Bladder microvascular endothelial cell (primary cell): ENCODE measurements at places on chromosomes 7 and 10. TPM values are rescaled to one million over a fixed set of nuclear protein-coding genes. Genes with fewer than 3 reads are reported as not detected.

The PRF1 gene
- not detected in 2 replicates for total RNA-seq

The LIPK gene
- total RNA-seq, result not detected in 2 replicates

The ATP5MK gene
- 116 and 140 TPM in 2 replicates for total RNA-seq

The POP7 gene
- 28.6 and 36.8 TPM in 2 replicates for total RNA-seq

The HOXA4 gene
- 0.16 and 0.57 TPM in 2 replicates for total RNA-seq

The MAGI2 gene
- total RNA-seq, result 0.81 and 3.0 TPM in 2 replicates

The NPTX2 gene
- 0.69 and 0.97 TPM in 2 replicates for total RNA-seq

The COL26A1 gene
- total RNA-seq, result 0.13 TPM in 1 of 2 replicates, not detected in the other

The SMKR1 gene
- 0.16 and 0.38 TPM in 2 replicates for total RNA-seq

The KLF14 gene
- total RNA-seq, result not detected in 2 replicates

The NKX6-2 gene
- not detected in 2 replicates for total RNA-seq

The CTBP2 gene
- total RNA-seq, result 84.2 and 160 TPM in 2 replicates

The PBLD gene
- total RNA-seq, result 1.8 and 3.5 TPM in 2 replicates

The PTF1A gene
- total RNA-seq, result not detected in 2 replicates

The IKZF1 gene
- total RNA-seq, result not detected in 2 replicates

The PNLIPRP1 gene
- not detected in 2 replicates for total RNA-seq

The ZNF804B gene
- not detected in 2 replicates for total RNA-seq

The NKX1-2 gene
- not detected in 2 replicates for total RNA-seq

The RET gene
- total RNA-seq, result 0.69 TPM in 1 of 2 replicates, not detected in the other

The HPSE2 gene
- not detected in 2 replicates for total RNA-seq

The IL6 gene
- 0.38 and 2.1 TPM in 2 replicates for total RNA-seq

The SLC13A4 gene
- not detected in 2 replicates for total RNA-seq

The NKX2-3 gene
- total RNA-seq, result under 0.01 TPM in 1 of 2 replicates, not detected in the other

The PRTFDC1 gene
- 5.7 and 9.1 TPM in 2 replicates for total RNA-seq

The SFR1 gene
- total RNA-seq, result 5.0 and 6.0 TPM in 2 replicates

The IDI2 gene
- total RNA-seq, result not detected in 2 replicates

The CXCL12 gene
- total RNA-seq, result 2.9 and 17.4 TPM in 2 replicates

The BUD23 gene
- total RNA-seq, result 32.9 and 36.8 TPM in 2 replicates

The LEP gene
- not detected in 2 replicates for total RNA-seq

The SPDYE2B gene
- not detected in 2 replicates for total RNA-seq

The EIF3B gene
- 169 and 224 TPM in 2 replicates for total RNA-seq

The VIPR2 gene
- not detected in 2 replicates for total RNA-seq

The TUBAL3 gene
- under 0.01 and 0.25 TPM in 2 replicates for total RNA-seq

The DYDC1 gene
- total RNA-seq, result not detected in 2 replicates

The ADAM12 gene
- total RNA-seq, result 0.16 and 0.63 TPM in 2 replicates

The DNAJB12 gene
- total RNA-seq, result 18.9 and 29.8 TPM in 2 replicates

The CLCN1 gene
- total RNA-seq, result not detected in 2 replicates
